ENCODE measurements at places on chromosomes 6 and 20.

DNA sequence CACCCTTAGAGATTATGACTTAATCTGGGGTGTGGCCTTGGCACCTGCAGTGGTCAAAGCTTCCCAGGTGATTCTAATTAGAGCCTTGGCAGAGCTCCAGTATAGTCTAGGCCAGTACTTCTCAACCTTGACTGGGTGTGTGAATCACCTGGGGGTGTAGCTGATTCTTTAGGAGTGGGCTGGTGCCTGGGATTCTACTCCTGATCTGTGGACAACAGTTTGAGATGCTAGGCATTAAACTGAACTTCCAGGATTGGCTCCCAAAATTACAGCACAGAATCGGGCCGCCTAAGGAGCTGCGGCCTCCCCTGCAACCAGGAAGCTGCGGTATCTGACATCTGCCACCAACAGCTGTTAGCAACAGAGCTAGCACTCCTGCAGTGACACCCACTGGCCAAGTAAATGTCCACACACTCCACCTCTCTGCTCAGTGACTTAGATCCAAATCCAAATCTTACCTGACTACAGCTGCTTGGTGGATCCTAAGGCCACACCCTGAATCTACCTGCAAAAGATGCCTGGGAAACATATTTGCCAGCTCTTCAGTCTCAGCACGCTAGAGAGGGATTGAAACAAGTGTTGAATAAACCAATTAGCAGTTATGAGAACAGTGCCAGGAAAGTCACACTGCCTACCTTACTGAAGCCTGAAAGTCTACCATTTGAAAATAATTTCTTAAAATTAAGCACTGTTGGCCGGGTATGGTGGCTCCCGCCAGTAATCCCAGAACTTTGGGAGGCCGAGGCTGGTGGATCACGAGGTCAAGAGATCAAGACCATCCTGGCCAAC, 126.7 kb downstream of the UNC5CL start:
- DNase-seq, result no peak

DNA sequence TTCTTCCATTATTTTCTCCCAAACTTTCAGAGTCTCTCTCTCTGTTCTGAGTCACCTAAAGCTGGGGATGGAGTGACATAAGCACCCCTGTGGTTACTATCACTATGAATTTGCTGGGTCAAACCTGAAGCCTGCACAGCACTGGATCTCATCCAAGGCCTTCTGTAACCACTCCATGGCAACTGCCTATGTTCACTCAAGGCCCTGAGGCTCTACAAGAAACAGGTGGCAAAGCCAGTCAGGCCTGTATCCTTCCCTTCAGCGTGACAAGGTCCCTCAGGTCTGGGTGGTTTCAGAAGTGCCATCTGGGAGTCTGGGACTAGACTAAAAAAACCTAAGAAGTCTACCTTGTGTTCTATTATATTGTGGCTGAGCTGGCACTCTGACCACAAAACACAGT, 1278.8 kb upstream of the EYS start:
- DNase-seq, result no peak

- DNase-seq, result no peak
Measured at GRCh38 chr20:37385659-37386504, 39.9 kb downstream of the SRC start.

- DNase-seq, result no peak
Measured at GRCh38 chr20:15026759-15027158, 689.3 kb upstream of the FLRT3 start.

GRCh38 chr6:157848693-157849092, 25.6 kb downstream of the SNX9 start:
- DNase-seq, result no peak

GRCh38 chr20:62584671-62585460, 57.4 kb upstream of the SLCO4A1 start:
- DNase-seq, result no peak

GRCh38 chr6:45706319-45706718, 309.3 kb downstream of the CLIC5 start:
- DNase-seq, result no peak

- DNase-seq, result no peak
Measured at GRCh38 chr20:21511485-21511849, 2.4 kb downstream of the NKX2-2 start.

DNA sequence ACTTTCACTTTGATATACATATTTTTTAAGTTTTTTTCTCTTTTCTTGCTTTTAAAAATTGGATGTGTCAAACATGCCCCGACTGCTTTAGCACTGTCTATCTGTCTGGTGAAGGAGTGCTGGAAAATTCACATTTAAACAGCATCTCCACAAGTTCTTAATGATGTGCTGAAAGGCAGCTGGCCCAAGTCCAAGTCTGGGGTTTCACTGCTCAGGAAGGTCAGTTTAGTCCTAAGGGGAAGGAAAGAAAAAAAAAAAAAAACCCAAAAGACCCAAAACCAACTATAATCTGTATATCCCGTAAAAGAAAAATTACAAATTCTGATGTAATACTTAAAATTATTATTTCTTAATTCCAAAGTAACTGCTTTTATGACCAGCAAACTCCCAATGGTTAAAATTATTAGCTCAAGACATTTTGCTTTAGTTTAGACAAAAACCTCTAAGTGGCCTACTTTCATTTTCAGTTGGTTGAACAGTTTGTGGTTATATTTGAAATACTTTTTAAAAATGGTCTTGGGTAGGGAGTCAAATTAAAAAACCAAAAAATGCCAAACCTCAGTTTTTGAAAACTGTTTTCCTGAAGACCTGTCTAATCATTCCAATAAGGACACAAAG, 79.5 kb upstream of the PREP start:
- DNase-seq, result no peak

- no peak for DNase-seq
Measured at GRCh38 chr6:75922226-75922625, 150.2 kb downstream of the IMPG1 start.

DNA sequence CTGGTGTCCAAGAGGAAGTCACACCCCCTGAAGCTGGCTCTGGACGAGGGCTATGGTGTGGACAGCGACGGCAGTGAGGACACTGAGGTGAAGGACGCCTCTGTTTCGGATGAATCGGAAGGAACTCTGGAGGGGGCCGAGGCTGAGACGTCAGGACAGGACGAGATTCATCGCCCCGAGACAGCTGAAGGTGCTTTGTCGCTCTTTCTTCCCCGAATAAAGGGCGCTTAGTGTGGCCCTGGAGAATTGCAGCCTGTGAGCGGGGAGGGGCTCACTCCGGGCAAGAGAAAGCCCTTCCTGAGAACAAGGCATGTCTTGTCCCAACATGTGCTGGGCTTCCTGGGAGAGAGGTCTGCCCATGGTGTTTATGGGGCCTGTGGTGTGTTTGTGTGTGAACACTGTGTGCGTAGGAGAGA, 41.4 kb downstream of the MYT1 start:
- no peak for DNase-seq

DNA sequence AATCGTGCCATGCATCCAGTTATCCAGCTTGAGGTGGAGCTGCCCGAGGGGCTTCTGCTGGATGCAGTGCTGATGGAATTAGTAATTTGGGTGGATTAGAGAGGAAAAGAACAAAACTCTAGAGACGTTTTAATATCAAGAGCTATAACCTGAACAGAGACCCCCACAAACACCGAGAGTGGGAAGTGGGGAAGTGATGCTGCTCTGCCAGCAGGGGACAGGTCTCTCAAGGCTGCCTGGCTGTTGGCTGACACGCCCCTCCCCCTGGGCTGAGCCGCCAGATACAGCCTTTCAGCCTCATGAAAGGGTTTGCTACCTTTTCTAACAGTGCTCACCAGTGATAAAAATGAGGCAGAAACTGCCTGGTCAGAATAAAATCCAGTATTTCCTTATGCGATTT, 9.6 kb downstream of the LEMD2 start:
- no peak for DNase-seq

GRCh38 chr6:150001295-150002008, 23.9 kb downstream of the RAET1L start:
- no peak for DNase-seq

GRCh38 chr20:16664020-16664419, 65.8 kb upstream of the SNRPB2 start:
- DNase-seq, result no peak

DNA sequence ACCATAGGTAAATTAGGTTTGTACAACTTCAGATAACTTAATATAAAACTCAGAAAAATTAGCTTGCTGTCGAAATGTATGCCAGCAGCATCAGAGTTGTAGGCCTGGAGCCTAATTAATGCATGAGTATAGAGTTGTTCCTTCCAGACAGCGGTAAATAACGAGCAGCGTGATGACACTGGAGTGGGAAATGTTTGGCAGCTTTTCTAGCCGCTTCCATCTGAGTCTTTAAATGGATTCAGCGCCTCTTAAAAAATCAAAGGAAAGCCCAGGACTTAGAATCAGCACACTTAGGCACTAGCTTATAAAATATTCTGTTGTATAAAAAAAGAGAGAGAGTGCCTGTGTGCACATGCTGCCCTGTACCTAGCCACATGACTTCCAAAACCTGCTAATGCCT, 43.7 kb upstream of the SYNJ2 start:
- no peak for DNase-seq

GRCh38 chr6:24664046-24664987, 2.4 kb downstream of the TDP2 start:
- no peak for DNase-seq

DNA sequence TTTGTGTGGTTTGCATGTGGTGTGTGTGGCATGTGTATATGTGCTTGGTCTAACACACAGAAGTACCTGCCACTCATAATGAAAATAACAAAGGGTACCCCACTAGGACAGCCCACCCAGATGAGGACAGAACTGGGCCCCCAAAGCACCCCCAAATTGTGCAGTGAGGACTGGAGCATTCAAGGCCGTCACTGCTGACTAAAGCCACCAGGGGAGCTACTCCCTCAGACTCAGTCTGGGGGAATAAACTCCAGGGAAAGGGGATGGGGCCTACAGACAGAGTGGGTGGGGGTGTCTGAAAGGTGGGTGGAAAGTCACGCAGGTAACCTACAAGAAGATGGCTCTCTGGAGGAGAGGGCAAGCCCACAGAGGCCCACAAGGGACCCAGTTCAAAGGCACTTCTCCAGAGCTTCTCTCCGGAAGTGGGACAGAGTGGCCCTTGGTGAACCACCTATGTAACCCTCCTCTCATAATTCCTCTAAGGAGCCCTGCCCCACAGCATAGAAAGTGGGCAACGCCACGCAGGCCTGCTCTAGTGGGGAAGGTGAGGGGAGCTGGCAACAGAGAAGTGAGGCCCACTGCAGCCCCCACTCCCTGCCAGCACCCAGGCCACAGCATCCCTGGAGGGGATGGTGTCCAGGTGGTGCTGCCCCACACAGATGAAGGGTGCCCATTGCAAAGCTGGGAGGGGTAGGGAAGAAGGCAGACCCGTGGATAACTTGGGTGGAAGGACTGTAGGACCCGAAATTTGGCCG, 122.8 kb upstream of the MAFB start:
- DNase-seq, result no peak

DNA sequence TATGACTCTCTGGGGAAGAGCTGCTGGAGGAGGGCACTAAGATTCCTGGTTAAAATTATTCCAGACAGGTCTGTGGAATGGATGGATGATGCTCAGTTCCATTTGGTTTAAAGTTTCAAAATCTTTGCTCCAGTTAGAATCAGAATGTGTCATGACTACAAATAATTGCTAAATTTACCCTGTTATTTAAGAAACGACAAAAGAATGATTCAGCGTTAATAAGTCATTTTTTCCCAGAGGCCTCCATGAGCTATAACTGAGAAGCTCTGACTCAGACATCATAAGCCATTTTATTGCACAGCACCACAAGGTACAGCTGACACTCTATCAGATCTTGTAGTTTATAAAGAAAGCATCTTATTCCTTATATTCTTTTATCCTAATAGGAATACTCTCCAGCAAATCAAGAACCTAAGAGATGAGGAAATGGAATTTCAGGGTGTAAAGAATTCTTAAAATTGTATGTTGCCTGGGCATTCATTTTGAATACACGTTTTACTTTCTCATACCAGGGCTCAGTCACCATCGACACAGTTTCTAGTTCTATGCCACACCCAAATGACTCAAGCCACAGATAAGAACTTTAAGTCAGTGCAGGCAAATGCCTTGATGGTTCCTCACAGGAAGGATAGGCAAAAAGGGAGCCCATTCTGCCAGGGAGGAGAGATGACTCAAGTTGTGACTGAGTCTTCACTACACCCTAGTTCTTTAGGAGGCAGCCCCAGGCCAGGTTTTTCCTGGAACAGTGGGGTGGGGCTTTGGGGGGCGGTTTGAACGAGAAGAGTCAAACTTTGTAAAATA, 636.0 kb downstream of the MMUT start:
- DNase-seq, result no peak

DNA sequence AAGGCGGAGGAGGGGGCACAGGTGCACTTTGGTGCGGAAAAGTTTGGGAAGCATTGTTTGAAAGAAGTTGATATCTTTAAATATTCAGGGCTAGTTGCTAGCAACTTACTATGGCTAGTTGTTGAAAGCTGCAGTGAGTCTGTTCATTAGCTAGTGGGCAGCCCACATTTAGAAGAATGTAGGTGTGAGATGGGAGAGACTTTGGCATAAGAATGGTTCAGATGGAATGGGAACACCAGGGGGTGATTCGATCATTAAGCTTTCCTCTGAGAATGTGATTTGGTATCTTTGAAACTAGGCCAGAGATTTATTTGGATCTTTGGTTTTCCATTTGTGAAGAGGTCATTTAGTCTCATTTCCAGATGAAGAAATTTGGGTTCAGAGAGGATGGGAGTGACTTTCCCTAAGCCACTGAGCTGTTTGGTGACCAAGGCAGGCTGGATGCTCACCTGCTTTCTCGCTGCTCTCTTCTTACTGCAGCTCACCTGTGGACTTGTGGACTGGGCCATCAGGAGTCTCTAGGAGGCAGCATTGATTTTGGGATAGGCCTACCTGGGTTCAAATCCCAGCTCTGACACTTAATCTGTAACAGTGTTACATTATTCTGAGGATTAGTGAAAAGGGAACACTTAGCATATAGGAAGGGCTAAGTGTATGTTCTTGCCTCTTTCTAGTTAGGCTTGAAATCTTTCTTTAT, 62.9 kb downstream of the CARMIL1 start:
- DNase-seq, result no peak

DNA sequence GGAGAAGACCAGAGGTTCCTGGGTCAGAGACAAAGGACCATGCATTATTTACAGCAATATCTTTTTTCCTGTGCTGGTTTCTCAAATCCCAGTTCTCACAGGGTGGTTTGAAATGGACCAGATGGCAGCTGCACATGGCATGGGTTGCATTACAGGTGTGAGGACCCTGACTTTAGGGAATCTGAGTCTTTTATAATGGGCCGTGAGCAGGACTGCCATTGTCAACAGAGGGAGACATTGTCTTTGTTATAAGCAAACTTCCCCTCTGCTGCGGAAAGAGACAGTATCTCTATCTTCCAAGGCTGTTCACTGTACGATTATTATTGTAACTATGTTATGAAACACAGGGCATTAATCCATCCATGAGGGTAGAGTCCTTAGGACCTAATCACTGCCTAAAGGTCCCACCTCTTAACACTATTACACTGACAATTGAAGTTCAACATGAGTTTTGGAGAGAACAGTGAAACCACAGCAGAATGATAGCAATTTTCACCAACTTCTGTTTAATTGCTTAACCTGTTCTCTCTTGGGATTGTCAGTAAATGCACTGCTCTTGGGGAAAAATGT, 156.1 kb upstream of the AGPAT4 start:
- DNase-seq, result no peak

GRCh38 chr20:14375416-14375985, 38.1 kb upstream of the FLRT3 start:
- DNase-seq, result no peak

GRCh38 chr6:3261921-3262320, 3.2 kb downstream of the PSMG4 start:
- no peak for DNase-seq

Data from stimulated activated CD8-positive, alpha-beta memory T cell treated with anti-CD3 and anti-CD28 coated beads, Interleukin-7, amount 100 ng/mL, for 24 hours (primary cell).